ENCODE measurements at places on chromosomes 2 and 18. TPM values are rescaled to one million over a fixed set of nuclear protein-coding genes. Genes with fewer than 3 reads are reported as not detected.

- no peak for DNase-seq
- H3K4me1 ChIP-seq, result no peaks in the 10 kb centered on the region
- peaks cover 18% of the 10 kb centered on the region for H3K27me3 ChIP-seq
Measured at GRCh38 chr2:232460171-232460570, 4.2 kb downstream of the ALPI start.

POTEJ gene
- total RNA-seq, result not detected

DNA sequence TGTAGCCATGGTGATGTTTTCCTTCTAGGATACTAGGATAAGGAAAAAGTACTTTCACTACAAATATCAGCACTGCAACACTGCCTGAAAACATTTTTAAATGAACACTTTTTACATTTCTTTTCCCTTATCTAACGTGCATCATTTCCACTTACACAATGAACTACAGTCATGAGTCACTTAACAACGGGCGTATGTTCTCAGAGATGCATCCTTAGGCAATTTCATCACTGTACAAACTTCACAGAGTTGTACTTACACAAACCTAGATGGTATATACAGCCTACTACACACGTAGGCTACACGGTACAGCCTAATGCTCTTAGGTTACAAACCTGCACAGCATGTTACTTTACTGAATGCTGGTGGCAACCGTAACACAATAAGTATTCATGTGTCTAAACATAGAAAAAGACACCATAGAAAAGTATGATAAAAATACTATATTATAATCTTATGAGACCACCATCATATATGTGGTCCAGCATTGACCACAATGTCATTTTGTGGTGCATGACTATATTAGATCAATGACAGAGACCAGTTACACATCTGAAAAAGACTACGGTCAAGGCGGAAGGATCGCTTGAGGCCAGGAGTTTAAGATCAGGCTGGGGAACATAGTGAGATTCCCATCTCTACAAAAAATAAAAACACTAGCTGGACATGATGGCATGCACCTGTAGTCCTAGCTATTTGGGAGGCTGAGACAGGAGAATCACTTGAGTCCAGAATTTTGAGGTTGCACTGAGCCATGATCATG, 39.8 kb downstream of the WDR33 start:
- H3K4me3 ChIP-seq, result no peak overlapping the region
- no peaks in the 10 kb centered on the region for H3K36me3 ChIP-seq
- DNase-seq, result no peak
- H3K27ac ChIP-seq, result no peak overlapping the region
- no peaks in the 10 kb centered on the region for H3K27me3 ChIP-seq

CERKL gene
- total RNA-seq, result not detected

- DNase-seq, result no peak
- H3K4me3 ChIP-seq, result no peak overlapping the region
- H3K27me3 ChIP-seq, result no peaks in the 10 kb centered on the region
- no peaks in the 10 kb centered on the region for H3K4me1 ChIP-seq
- no peak overlapping the region for H3K27ac ChIP-seq
- H3K36me3 ChIP-seq, result no peaks in the 10 kb centered on the region
Measured at GRCh38 chr18:10748641-10749040, 222.8 kb downstream of the NAPG start.

- H3K4me1 ChIP-seq, result peaks cover 36% of the 10 kb centered on the region
- H3K4me3 ChIP-seq, result no peak overlapping the region
- H3K27ac ChIP-seq, result peak overlapping the region; percentile 61
- no peaks in the 10 kb centered on the region for H3K27me3 ChIP-seq
Measured at GRCh38 chr18:21747268-21747667, 6.7 kb downstream of the MIB1 start.

- DNase-seq, result no peak
- H3K27ac ChIP-seq, result no peak overlapping the region
- H3K4me3 ChIP-seq, result no peak overlapping the region
- no peaks in the 10 kb centered on the region for H3K36me3 ChIP-seq
Measured at GRCh38 chr2:74764429-74765272, 69.3 kb upstream of the HK2 start.

GRCh38 chr2:177254433-177255226, 9.9 kb downstream of the NFE2L2 start:
- H3K4me3 ChIP-seq, result no peak overlapping the region
- peaks cover 39% of the 10 kb centered on the region for H3K4me1 ChIP-seq
- peak overlapping the region; percentile 22 for H3K27ac ChIP-seq
- no peak for DNase-seq
- no peaks in the 10 kb centered on the region for H3K36me3 ChIP-seq
- no peaks in the 10 kb centered on the region for H3K27me3 ChIP-seq

GRCh38 chr18:42675810-42676209, 439.7 kb downstream of the RIT2 start:
- no peaks in the 10 kb centered on the region for H3K4me1 ChIP-seq
- no peak for DNase-seq
- H3K27me3 ChIP-seq, result no peaks in the 10 kb centered on the region
- no peak overlapping the region for H3K27ac ChIP-seq
- no peak overlapping the region for H3K4me3 ChIP-seq

GRCh38 chr2:19987936-19988335, 2.0 kb downstream of the WDR35 start:
- peaks cover 6% of the 10 kb centered on the region for H3K4me1 ChIP-seq
- DNase-seq, result no peak
- no peak overlapping the region for H3K4me3 ChIP-seq
- no peaks in the 10 kb centered on the region for H3K36me3 ChIP-seq
- H3K27ac ChIP-seq, result no peak overlapping the region
- H3K27me3 ChIP-seq, result no peaks in the 10 kb centered on the region

DNA sequence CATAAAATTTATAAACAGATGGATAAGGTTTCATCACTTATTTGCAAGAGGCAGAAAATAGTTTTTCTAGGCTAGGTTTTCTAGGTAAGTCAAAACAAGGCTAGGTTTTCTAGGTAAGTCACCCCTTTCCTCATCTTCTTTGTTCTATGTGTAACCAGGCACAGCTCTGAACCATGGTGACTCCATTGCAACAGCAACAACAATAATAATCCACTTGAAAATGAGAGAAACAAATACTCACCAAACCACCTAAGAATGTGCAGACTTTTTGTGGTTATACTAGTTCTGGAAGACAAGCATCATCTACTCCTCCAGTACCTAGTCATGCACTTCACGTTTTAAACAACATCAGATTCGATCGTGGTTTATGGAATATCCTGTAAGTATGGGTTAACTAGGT, 237.4 kb upstream of the ACVR2A start:
- no peak for DNase-seq
- H3K27me3 ChIP-seq, result no peaks in the 10 kb centered on the region
- no peak overlapping the region for H3K4me3 ChIP-seq
- H3K27ac ChIP-seq, result no peak overlapping the region

- H3K27ac ChIP-seq, result no peak overlapping the region
- H3K4me1 ChIP-seq, result peaks cover 3% of the 10 kb centered on the region
- no peak overlapping the region for H3K4me3 ChIP-seq
- H3K27me3 ChIP-seq, result no peaks in the 10 kb centered on the region
- no peaks in the 10 kb centered on the region for H3K36me3 ChIP-seq
Measured at GRCh38 chr2:6782517-6783237, 83.0 kb downstream of the CMPK2 start.
